Left lobe of liver (tissue), 2 donors: ENCODE measurements at places on chromosomes 7 and 10. TPM values are rescaled to one million over a fixed set of nuclear protein-coding genes. Genes with fewer than 3 reads are reported as not detected.

The LRRN3 gene
- total RNA-seq: 0.48 TPM

The NKX6-2 gene
- total RNA-seq: not detected

The FAM131B gene
- total RNA-seq: 0.38 TPM

DNA sequence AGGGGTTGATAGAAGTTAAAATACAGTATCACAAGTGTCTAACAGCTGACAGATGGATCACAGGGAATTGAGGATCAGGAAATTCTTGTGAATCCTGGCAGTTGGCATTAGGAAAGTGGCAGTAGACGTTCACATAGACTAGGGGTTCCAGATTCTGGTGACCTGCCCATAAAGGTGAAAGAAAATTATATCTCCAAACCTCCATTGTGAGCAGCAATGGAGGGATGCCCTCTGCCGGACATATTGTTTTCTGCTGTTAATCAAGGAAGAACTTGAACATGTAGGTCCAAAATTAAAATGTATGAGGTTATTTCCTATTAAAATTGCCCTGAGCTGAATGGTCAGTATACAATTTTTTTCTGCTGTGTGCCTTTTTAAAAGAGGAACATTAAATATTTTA, 5.1 kb downstream of the NME8 start:
- no peak for DNase-seq

DNA sequence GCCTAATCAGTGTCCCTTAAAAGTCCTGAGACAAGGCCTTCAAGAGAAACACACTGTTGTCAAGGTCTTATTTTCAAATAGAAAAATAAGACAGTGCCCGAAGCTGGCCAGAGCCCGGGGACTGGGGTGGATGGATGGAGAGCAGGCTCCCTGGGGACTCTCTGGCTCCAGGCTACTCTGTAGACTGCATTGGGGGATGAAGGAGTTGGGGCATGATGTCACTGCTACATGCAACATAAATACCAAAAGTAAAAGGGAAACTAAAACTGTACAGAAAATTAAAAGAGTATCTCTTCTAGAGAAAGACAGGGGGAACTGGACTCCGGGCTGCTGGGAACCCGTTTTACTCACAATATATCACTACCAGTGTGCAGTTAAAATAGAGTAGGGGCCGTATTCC, 629.8 kb downstream of the KCNMA1 start:
- no peak for DNase-seq

GRCh38 chr7:20218279-20218678, 1.1 kb upstream of the MACC1 start:
- no peak for DNase-seq
